ENCODE measurements at places on chromosomes 7 and 10. TPM values are rescaled to one million over a fixed set of nuclear protein-coding genes. Genes with fewer than 3 reads are reported as not detected.

The CPA4 gene
- 0.59 TPM for total RNA-seq

The HOXA11 gene
- not detected for total RNA-seq

The AKR1B1 gene
- 154 TPM for total RNA-seq

The PTF1A gene
- not detected for total RNA-seq

The ANKRD1 gene
- 1,189 TPM for total RNA-seq

The VGF gene
- not detected for total RNA-seq

The LRRC18 gene
- not detected for total RNA-seq

The C10orf95 gene
- not detected for total RNA-seq

The IKZF5 gene
- total RNA-seq = 3.8 TPM

Data from pulmonary artery endothelial cell (primary cell).